AG09319 (cell line): ENCODE measurements at places on chromosomes 3 and 15.

DNA sequence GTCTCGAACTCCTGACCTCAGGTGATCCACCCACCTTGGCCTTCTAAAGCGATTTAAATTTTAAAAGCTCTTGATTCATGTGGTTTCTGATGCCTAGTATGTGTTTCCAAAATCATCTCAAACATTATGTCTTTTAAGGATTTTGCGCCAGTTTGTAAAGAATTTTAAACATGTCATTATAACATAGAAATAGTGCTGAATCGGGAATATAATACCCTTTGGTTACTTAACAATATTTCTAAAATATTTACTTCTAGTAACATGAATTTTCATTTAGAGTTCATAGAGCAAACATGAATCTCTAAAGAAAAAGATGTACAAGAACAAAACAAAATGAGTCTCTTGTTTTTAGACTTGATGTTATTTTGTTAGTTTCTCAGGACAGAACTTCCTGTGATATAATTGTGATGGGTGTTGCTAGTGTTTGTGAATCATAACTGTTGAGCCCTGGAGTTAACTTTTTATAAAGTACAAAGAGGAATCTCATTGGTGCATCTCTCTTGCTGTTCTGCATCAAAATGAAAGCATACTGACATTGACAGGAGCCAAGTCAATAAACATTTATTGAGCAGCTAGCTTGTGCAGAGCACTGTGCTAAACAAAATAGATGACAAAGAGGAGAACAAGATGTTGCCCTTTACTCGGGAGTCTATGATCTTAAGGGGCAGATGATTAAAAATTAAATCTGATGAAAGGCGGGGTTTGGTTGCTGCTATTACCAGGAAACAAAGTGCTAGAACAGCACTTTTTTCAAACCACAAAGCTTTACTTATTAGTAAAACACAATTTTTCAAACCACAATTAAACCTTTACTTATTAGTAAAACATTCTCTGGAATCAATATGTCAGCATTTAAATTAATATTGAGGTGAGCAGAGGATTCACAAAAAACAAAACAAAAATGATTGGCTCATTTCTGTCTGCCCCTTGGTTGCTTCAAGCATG lies 73.4 kb downstream of the MME start:
- no peak for DNase-seq

- DNase-seq = no peak
Measured at GRCh38 chr3:171797265-171797679, 13.0 kb downstream of the PLD1 start.

DNA sequence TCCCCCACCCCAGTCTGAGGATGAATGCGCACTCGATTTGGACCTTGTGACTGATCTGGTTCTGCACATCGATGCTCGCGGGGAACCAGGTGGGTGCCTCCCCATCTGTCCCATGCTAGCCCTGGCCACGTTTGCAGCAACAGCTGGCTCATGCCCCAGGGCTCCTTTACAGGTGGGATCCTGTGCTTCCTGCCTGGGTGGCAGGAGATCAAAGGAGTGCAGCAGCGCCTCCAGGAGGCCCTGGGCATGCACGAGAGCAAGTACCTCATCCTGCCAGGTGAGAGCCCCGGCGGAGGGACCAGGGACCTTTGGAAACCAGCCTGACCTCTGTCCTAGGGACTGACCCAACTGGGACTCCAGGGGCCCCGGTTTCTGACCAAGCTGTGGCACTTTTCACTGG lies 44.3 kb downstream of the DHX30 start:
- no peak for DNase-seq

DNA sequence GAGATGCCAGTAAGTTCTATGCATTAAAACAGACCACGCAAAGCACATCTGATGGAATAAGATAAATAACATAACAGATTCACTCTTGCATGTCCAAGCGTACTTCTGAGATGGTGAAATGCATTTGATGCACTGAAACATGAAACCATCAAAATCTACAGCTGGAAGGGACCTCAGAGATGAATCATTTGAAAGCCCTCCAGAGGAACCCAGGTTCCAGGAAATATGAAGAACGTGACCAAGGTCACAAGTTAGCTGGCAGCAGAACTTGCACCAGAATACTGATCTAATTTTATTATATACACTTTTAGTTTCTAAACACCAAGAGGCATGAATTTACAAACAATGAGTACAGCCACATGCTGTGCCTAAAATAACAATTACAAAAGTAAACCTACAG lies 957.1 kb downstream of the FHIT start:
- no peak for DNase-seq

- peak; percentile 46 for DNase-seq
Measured at GRCh38 chr3:177746337-177746933, 549.2 kb upstream of the TBL1XR1 start.

DNA sequence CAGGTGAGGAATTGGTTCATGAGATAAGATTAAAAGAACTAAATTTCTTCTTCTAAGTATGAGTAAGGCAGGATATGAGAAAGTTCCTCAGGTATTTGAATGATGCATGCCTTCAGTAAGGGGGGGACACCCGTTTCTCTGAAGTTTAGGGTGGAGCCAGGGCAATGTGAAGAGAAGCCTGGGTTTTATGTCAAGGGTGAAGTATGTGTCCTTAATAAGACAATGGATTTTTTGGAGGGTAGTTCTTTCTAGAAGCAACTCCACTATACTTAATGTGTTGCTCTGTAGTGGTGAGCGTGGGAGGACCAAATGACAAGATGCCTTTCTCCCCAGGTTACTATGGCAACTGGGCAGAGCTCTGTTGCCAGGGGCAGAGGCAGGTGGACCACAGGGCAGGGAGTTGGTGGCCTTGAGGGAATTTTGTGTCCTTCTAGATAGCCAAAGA lies 44.0 kb downstream of the PHLDB2 start:
- no peak for DNase-seq

DNA sequence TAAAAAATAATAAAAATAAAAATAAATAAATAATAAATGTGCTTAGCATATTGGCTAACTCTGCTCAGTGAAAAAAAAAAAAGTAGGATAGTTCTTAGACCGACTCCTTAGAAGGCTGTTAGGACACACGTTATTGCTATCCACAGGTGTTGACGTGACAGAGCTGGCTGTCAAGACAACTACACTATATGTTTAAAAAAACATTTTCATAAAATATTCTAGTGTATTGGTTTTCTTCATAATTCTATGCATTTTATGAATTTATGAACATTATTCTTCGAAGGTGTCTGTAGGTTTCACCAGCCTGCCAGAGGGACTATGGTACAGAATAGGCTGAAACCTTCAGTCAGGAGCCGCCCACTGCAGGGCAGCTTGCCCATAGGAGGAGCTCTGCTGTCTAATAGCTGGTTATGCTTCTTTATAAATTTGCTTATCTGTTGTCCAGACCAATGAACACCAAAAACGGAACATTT lies 9.2 kb downstream of the TM4SF1 start:
- DNase-seq = no peak

DNA sequence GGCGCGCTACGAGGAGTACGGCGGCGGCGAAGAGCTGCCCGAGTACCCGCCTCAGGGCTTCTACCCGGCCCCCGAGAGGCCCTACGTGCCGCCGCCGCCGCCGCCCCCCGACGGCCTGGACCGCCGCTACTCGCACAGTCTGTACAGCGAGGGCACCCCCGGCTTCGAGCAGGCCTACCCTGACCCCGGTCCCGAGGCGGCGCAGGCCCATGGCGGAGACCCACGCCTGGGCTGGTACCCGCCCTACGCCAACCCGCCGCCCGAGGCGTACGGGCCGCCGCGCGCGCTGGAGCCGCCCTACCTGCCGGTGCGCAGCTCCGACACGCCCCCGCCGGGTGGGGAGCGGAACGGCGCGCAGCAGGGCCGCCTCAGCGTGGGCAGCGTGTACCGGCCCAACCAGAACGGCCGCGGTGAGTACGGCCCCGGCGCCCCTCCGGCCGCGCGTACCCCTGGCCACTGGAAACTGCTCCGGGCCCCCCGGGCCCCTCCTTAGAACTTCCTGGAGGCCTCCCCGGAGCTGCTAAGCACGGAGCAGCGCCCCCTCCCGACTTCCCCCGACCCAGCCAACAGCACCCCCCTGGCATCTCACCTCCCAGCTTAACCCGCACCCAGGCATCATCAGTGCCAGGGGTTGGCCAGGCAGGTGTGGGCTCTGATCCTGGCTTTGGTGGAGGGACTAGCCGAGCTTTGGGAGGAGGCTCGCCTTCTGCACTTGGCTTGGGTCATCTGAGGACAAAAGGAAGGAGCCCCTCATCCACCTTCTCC lies 1.4 kb downstream of the LOXL1 start:
- DNase-seq = no peak

GRCh38 chr15:63080634-63081250 lies 38.2 kb downstream of the TPM1 start:
- DNase-seq = no peak

- DNase-seq = no peak
Measured at GRCh38 chr3:44340058-44340395, 1.5 kb downstream of the TCAIM start.

DNA sequence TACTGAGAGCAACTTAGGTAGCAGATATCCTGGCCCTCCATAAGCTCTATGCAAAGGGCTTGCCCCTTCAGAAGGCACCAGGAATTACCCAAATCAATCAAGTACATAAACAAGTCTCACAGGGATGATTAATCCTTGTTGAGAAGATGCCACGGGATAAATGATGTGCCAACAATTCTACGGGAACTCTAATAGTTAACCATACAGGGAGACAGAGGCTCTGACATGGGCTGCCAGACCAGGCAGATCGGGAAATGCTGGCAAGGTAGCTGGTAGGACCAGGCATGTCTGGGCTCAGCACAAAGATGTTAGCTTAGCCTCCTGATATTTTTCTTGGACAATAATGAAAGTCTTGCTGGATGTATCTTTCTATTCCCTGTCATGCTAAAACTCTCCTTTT lies 249.3 kb upstream of the THBS1 start:
- no peak for DNase-seq

DNA sequence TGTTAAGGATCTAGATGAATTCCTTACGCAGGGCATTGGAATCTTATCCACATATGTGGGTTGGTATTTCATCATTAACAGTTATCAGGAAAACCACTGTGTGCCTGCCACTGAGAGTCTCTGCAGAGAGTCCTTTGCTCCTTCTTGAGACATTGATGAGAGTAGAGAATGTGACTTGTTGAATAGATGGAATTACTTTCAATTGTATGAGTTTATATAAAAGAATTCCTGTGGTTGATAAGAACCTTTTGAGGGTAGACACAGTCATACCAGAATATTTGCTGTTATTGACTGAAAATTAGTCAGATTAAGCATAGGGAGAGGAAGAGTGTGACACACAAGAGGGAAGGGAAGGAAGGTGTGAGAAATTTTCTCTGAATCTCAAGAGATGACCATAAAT lies 30.8 kb downstream of the ARHGEF26 start:
- DNase-seq = peak; percentile 10

DNA sequence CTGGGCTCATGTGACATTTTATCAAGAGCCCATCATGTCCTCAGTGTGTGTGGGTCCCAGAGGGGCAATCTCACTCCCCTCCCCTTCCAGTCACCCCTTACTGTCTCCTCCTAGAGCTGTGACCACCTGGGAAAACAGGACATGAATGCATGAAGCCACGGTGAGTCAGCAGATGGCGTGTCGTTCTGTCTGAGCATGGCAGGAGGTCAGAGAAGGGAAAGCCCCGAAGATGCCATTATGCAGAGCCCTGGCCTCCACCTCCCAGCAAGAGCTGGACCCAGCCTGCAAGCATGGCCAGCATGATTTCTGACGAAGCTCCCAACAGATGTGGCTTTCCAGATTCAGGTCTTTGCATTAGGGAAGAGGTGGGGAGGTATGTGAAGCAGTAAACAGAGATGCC lies 118.5 kb downstream of the TLE3 start:
- DNase-seq = no peak

DNA sequence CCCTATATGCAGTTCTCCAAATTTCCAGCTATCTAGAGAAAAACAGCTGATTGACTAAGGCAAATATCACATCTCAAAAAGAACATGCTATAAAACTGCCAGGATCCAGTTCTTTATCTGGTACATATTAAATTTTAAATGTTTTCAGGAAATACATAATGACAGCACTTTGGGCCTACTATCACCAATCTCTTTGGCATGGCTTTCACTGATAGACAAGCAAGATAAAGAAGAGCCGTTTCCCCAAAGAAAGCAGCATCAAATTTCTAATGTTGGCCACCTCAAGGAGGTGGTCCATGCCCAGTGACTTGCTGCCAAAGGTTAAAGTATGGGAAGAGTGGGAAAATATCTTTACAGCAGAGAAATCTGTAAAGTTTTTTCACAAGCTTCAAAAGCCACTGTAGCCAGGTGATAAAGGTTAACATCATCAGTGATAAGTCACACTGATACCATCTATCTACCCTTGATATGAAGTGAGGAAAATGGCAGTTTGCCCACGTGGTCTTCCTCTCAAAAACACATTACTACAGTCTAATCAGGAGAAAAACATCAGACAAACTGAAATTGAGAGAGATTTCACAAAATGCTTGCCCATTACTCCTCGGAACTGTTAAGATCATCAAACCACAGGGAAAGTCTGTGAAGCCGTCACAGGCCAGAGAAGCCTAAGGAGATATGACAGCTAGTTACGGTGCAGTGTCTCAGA lies 46.4 kb upstream of the C15orf61 start:
- no peak for DNase-seq

GRCh38 chr3:139523718-139524117 lies 15.8 kb downstream of the RBP1 start:
- DNase-seq = no peak

DNA sequence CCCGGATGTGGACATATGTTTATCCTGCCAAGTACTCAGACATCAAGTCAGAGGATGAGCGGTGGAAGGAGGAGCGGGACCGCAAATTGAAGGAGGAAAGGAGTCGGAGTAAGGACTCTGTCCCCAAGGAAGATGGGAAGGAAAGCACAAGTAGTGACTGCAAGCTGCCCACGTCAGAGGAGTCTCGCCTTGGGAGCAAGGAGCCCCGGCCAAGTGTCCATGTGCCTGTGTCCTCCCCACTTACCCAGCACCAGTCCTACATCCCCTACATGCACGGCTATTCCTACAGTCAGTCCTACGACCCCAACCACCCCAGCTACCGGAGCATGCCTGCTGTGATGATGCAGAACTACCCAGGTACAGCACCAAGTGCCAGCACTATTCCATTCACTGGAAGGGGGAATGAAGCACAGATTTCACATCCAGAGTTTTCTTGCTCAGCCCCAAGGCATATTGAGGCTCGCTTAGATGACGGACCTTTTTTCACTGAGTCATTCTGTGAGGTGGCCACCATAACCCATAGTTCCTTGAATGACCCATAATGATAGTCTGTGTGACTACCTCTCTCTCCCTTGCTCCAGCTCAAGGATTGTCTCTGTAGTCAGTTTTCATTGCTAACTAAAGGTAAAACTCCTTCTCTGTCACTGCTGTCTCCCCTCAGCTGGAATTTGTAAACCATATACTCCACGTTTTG lies 97.1 kb downstream of the RBPMS2 start:
- DNase-seq = no peak

- DNase-seq = no peak
Measured at GRCh38 chr15:65421360-65422215, 1.2 kb downstream of the IGDCC4 start.
